Adrenal gland (tissue), 19 donors: ENCODE measurements at places on chromosomes 1 and 21. TPM values are rescaled to one million over a fixed set of nuclear protein-coding genes. Genes with fewer than 3 reads are reported as not detected.

DNA sequence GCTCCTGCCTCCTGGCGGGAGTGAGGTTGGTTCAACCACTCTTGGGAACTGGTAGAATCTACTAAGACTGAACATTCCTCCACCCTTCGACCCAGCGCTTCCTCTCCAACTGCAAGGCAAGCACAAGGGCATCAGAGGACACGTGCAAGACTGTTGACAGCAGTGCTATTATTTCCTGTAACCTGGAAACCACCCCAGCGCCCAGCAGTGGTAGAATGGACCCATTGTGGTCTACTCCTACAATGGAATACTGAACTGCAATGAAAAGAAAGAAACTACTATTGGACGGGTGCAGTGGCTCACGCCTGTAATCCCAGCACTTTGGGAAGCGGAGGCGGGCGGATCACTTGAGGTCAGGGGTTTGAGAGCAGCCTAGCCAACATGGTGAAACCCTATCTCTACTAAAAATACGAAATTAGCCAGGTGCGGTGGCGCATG, 33.0 kb upstream of the TARDBP start:
- DNase-seq, result peak; percentile 46

DNA sequence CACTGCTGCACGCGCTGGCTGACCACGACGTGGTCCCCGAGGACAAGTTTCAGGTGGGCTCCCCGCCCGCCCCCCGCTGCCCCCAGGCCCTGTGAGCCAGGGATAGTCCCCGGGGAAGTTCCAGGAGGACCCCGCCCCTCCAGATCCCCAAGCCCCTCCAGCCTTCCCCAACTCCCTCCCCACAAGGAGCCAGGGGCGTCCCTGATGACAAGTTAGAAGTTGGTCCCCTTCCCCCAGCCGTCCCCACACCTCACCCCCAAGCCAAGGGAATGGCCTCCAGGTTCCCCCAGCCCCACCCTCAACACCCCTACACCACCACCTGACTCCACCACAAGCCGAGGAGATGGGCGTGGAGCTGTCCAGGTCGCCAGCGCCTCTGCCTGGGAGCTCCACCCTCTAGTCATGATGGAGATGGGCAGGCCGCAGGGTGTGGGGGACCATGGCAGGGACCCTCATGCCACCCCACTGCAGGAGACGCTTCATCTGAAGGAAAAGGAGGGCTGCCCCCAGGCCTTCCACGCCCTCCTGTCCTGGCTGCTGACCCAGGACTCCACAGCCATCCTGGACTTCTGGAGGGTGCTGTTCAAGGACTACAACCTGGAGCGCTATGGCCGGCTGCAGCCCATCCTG, 525 bp downstream of the AIRE start:
- no peak for DNase-seq

- DNase-seq, result no peak
Observed at GRCh38 chr1:119266386-119266785, 102.2 kb upstream of the HAO2 start.

DNA sequence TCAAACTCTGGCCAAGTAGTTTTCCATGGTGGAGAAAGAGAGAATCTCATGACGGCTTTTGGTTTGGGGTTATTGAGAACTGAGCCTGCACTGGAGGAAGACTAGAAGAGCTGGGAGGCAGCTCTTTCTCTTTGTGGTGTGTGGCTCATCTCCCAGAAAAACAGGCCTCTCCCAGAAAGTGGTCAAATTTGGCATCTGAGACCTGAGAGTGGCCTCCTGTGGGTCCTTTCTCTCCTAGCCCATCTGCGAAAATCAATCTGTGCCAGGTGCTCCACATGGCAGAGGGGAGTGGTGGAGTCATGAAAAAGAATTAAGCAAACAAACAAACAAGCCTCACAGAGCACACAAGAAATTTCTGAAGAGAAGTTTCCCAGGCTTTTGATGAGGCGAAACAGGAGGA, 305.0 kb downstream of the ST6GALNAC3 start:
- no peak for DNase-seq

DNA sequence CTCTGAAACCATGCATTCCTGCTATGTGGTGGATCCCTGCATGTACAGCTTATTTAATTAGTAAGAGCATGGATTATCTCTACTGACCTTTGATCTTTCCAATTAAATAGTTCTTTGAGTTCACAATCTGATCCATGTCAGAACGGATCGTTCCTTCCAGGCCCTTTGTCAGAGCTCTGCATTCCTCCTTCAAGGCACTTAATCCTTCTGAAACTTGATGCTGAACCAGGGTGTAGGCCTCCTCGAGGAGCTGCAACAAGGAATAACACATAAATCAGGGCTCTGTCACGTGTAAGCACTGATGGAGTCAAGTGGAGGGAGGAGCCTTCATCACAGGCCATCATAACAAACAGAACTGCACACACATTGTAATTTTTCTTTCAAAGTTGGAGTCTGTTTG, 68.4 kb upstream of the EDEM3 start:
- DNase-seq, result no peak

DNA sequence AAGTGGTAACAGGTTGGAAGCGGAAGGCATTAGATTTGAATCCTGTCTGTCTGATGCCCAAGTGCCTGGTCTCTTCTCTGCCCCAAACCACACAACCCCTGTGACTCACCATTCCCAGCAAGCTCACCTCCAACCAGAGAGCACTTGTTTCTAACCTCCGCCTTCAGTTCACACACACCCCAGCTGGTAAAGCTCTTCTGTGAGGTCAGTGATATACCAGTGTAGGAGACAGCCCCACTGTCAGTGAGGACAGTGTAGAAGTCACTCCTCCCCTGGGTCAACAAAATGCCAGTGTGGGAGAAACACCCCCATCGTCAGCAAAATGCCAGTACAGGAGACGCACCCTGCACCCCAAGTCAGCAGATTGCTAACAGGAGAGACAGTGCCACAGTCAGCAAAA, 2.6 kb downstream of the RIMS3 start:
- no peak for DNase-seq

DNA sequence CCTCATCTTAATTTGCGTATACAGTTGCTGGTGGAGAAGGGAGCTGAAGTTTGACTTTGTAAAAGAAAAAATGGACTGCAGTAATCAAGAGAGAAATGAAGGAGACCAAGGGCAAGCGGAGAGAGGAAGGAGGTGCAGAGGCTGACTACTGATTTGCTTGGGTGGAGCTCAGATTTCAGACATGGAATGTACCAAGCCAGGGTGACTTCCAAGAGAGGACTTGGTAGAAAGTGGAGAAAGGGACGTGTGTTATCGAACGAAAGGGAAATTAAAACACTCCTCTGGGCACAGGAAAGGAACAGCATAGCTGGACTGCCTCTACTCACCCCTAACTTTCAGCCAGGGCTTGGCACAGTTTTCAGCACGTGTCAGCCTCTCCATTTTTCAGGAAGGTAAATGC, 15.1 kb upstream of the HEATR1 start:
- no peak for DNase-seq

- DNase-seq, result no peak
Observed at GRCh38 chr21:46158666-46159300, 3.4 kb upstream of the FTCD start.

GRCh38 chr1:63148825-63149645, 173.3 kb upstream of the FOXD3 start:
- peak; percentile 45 for DNase-seq

DNA sequence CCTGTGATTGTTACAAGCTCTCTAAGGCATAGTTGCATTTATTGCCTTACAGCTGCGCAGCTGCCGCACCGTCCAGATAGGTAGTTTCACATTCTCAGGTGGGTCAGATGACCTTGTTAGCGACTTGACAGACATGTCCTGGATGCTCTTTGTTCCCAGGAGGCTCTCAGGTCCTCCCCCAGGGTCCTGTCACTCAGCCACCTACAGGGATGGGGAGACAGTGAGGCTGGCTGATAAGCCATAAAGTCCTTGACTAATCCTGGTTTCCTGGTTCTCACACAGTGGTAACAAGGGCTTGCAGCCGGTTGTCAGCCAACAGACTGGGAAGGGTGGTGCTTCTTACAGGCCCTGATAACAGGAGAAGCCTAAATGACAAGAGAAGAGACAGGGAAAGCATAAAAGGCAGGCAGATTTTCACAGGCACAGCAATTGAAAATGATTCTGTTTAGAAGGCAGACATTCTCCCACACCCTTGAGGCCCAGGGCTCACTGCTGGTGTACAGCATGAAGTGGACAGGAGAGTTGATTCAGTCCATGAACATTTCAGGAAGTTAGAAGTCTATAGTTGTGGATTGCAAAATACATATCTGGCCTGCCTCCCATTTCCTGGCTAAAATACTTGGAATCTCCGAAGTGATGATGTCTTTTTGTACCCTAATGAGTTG, 2.9 kb downstream of the ARF1 start:
- peak; percentile 56 for DNase-seq

DNA sequence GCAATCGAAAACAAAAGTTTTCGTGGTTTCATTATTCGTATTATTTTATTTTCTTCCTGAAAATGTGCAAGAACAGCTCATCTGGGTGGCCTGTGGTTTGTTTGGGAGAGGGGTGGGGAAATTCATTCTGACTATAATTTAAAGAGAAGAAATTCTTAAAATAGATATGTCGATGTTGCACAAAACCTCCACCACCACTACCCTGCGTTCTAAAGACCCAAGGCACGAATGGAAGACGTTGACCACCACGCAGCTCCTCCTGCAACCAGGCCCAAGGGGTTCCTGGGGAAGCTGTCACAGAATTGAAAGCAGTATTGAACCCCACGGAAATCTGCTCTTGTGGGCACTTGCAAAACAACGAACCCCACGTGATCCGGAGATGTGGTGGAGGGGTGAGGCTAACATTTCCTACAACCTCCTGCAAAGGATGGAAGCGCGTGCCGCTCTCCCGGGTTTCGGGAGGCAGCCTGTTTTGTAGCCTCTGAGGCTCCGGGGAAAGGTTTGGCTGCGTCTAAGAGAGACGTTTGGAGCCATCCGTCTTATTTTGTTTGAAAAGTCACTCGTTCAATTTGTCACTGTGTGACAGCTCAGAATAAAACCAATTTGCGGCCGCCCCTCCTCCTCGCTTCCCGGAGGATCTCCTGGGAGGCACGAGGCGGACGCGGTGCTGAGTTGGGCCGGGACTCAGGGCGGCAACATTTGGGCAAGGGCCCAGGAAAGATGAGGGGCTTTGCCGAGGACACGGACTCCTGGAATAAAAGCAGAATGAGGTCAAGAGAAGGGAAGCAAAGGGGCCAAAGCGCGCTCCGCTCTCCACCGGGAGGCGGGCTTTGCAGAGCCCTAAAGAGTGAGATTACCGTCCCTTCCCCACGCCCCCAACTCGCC, 810 bp upstream of the HLX start:
- DNase-seq, result no peak

DNA sequence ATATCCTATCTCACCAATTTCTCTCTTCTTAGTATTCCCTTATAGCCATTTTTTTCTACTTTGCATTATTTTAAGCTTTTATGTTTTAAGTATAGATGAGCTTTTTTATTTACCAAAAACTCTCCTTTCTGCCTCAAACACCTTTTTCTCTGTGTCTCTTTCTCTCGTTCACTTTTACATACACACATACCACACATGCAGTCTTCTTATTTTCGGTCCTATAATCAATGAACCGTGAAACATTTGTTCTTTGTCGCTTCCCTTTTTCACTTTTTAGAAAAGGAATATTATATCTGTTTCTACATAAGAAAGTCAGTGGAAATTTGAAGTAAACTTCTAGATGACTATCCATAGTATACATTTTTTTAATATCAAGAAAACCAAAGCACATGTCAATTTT, 183.2 kb downstream of the MRPL39 start:
- DNase-seq, result no peak

The PRMT6 gene
- 14.4 TPM for polyA plus RNA-seq

The KIF14 gene
- polyA plus RNA-seq, result 0.07 TPM

The ARHGAP29 gene
- 7.2 TPM for polyA plus RNA-seq

The SLC1A7 gene
- polyA plus RNA-seq, result 0.05 TPM

The TRIM67 gene
- 0.32 TPM for polyA plus RNA-seq
